ENCODE measurements at places on chromosomes 1 and 21.

DNA sequence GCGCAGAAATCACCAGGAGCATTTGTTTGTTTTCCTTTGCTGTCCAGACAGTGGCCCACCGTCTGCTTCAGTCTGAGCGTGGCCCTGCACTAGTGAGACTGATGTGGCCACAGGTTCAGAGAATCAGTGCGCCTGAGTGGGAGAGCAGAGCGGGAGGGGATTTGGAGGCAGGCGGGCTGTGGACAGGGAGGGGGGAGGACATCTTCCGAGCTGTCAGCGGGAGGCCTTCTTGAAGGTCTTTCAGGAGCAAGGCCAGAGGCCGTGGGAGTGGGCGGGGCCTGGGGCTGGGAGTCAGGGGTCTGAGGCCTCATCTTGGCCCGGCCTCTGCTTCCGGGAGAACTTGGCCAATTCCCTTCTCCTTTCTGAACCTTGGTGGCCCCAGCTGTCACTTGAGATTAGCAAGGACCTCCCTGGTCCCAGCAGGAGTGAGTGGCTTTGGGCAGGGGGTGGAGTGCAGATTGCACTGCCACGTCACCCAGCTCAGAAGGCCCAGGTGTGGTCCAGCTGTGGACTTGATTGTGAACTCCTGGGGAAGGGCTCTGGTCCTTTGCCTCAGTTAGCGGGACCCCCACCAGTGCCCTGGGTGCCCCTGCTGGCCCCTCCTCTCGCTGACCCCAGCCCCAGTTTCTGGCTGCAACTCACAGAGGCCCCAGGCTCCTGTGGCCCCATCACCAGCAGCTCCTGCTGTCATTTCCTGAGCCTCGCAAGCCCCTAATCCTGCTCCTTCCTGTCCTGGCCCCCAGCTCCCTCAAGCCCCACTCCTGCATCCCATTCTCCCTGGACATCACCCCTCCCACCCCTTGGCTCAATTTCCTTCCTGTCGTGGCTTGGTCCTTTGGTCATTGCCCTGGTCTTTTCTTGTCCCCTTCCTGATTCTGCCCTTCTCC is 8.4 kb downstream of the TNFRSF1B start:
- no peak for DNase-seq

DNA sequence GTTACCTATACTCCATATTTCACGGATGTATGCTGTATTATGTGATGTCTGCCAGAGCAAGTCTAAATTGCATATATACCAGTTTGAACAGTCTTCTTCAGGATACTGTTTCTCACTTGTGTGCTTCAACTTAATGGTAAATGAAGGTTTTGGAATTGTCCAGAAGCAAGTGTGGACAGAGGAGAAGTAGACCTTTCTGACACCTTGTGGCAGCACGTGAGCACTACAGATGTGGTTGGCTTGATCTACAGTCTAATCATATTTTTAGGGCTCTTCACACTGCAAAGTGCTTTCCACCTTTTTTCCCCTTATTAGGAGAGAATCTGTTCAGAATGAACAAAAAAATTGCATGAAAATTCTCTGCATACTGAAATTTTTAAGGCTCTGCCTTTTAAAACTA is 10.9 kb downstream of the MORC3 start:
- no peak for DNase-seq

GRCh38 chr1:119372503-119373086 is 4.0 kb downstream of the HAO2 start:
- no peak for DNase-seq

DNA sequence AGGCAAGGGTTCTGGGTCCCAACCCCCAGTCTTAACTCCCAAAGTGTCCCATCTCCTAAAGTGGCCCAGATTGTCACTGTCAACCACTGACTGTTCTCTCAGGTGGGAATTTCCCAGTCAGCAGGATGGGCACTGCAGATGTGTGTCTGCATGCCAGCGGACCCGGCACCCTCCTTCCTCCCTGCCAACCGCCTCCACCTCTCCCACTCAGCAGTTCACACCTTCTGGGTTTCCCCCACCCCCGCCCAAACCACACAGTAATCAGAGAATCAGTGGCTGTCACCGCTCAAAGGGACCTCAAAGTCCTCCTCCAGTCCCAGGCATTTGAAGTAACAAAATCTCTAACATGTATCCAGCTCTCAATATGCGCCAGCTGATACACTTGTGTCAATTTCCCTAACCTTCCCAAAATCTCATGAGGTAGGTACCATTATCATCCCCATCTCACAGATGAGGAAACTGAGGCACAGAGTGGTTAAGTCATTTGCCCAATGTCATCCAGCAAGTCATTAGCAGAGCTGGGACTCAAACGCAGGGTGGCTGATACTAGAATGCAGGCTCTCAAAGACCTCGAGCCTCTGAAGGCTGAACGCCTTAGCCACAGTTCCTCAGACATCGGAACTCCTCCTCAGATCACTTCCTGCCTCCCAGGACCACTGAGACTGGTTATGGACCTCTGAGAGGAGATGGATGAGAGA is 4.8 kb downstream of the RUNX3 start:
- no peak for DNase-seq

DNA sequence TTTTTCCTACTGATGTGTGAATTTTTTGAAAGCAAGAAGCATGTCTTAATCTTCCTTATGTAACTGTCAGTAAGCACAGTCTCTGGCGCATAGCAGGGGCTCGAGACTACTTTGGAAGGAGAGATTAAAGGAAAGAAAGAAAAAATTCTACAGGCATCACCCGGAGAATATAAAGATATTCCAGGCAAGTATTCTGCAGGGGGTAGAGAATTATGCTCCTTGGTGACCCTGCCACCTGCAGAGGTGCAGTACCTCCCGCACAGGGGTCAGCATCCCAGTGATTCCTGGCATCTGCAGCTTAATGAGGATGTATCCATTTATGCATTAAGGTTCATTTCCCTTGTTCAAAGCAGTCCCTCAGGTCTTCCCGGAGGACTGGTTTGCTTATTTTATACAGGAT is 87.6 kb upstream of the WLS start:
- no peak for DNase-seq

DNA sequence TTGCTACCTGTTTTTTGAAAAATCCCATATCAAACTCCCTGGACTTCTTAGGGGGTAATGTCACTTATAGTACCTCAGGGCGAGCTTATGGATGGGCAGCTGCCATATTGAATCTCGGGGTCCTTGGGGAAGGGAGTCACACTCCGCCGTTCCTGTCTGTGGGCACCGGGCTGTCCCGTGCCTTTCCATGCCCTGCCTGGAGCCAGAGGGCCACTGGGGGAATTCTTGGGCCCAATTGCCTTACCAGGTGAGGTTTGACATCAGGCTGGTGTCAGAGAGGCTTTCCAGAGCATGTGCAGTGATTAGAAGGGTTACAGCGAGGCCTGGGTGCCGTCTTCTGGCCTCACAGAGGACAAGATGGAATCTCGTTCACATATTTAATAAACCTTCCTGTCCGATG is 28.8 kb downstream of the QSOX1 start:
- no peak for DNase-seq

GRCh38 chr21:43323244-43324005 is 103.5 kb downstream of the SIK1 start:
- no peak for DNase-seq

GRCh38 chr1:6325482-6325881 is 64.6 kb upstream of the GPR153 start:
- DNase-seq = no peak

DNA sequence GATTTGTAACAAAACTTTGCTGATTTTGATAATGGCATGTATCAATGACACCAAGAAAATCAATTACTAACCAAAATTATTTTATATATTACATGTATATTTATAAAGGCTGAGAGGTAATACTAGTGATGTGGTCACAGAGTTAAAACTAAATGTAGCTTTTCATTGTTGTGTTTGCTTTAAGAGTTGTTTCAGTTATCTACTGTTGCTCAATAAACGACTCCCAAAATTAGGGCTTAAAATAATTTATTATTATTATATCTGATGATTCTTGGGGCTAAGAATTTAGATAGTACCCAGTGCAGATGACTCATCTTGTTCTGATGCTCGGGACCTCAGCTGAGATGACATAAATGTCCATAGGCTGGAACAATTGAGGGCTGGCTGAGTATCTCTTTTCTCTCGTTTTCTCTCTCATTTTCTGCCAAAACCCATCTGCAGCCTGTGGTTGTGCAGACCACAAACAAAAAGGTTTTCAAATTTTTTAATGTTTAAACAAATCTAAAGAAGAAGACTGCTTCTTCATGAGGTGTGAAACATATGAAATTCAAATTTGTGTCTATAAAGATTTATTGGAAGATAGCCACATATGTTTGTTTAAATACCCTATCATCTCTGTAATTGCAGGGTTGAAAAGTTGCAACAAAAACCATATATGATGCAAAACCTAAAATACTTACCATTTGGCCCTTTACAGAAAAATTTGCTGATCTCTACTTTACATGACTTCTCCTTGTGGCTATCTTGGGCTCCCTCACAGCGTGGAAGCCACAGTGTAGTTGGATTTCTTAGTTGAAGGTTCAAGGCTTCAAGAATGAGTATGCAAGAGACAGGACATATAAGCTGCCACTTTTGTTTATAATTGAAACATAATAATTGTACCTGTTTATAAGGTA is 14.8 kb upstream of the PTPRC start:
- DNase-seq = no peak

DNA sequence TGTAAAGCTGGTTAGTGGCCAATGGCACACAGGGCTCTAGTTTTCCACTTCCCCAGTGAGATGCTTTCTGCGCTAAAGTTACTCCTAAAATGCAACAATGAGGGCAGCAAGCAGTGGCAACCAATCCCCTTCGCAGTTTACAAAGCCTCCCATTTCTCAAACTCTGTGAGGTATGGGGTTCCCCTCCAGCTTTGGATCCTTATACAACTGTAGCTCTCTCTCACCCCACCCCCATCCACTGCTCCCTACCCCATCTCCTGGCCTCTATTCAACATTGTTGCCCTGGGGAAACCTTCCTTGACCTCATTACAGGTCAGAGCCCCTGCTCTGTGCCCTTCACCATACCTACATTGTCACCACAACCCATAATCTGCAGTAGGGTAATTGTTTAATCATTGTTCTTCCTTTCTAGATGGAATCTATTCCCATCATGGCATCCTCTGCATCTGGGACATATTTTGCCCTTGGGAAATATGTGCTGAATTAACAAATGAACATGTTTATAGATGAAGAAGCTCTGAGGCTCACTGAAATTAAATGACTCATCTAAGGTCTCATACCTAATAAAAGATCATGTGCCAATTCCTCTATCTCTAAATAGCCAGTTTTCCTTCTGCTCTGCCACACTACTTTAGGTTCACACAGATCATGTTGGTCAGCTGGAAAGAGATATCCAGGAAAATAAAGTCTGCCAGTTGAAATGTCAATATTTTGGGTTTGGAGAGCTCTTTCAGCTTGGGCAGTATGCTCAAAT is 12.6 kb downstream of the KIAA0040 start:
- no peak for DNase-seq
